ENCODE measurements at places on chromosomes 4 and X.

DNA sequence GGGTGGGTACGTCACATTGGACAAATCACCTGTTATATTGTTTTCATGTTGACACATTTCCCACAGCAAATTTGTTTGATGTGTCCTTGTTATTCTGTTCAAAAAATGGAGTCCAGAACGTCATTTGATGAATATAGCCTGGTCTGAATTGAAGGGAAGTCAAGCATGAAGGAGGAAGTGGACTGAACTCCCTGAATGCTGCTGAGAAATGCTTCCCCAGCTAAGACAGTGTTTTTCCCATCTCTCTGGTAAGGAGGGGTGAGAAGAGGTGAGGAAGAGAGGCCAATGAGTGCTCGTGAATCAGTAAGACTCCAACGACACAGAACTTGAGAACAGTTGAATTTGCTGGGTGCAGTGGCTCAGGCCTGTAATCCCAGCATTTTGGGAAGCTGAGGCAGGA, 127.4 kb downstream of the RBM47 start:
- no peak for DNase-seq

DNA sequence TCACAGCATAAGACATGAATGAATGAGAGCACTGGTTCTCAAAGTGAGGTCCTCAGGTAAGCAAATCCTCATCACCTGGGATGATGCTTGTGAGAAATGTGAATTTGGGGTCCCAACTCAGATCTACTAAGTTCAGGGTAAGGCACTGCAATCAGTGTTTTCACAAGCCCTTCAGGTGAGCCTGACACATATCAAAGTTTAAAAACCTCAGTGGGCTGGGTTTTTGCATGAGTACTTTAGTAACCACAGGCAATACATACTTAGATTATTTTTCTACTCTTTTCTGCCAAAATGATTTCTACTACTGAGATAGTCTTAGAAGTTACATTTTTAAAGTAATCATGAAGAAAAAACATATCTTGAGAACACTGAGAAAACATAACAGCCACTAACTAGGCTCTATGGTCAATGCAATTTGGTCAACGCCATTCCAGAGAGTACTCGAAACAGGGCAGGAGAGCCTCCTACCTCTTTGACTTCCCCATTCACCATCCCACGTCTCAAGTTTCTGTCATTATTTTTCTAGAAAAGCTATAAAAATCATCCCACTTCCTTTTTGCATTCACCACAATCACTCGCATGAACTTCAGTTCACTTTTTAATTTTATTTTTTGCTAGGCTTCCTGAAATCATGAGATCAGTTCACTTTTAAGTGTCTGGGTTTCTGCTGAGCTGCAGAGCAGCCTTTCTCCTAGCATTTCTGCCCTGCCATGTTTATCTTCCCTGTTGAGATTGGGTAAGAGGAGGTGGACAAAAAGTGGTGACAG, 73.8 kb downstream of the MFAP3L start:
- no peak for DNase-seq

GRCh38 chrX:48451708-48452107, 18.4 kb downstream of the SLC38A5 start:
- no peak for DNase-seq

GRCh38 chrX:107654872-107655761, 26.8 kb downstream of the PRPS1 start:
- no peak for DNase-seq

- DNase-seq: no peak
Observed at GRCh38 chr4:79413886-79414285, 5.9 kb upstream of the GK2 start.

GRCh38 chr4:170589597-170590191, 499.9 kb upstream of the AADAT start:
- DNase-seq: no peak

GRCh38 chr4:8913858-8914460, 42.3 kb upstream of the HMX1 start:
- DNase-seq: peak; percentile 15

- no peak for DNase-seq
Observed at GRCh38 chrX:120429776-120430540, 39.1 kb downstream of the LAMP2 start.

- no peak for DNase-seq
Observed at GRCh38 chrX:79182616-79183015, 38.1 kb downstream of the GPR174 start.

- DNase-seq: no peak
Observed at GRCh38 chr4:42709392-42710065, 52.6 kb upstream of the ATP8A1 start.

- no peak for DNase-seq
Observed at GRCh38 chrX:74160816-74161215, 143.2 kb upstream of the ZCCHC13 start.

GRCh38 chr4:55682295-55682694, 46.2 kb upstream of the NMU start:
- DNase-seq: no peak

DNA sequence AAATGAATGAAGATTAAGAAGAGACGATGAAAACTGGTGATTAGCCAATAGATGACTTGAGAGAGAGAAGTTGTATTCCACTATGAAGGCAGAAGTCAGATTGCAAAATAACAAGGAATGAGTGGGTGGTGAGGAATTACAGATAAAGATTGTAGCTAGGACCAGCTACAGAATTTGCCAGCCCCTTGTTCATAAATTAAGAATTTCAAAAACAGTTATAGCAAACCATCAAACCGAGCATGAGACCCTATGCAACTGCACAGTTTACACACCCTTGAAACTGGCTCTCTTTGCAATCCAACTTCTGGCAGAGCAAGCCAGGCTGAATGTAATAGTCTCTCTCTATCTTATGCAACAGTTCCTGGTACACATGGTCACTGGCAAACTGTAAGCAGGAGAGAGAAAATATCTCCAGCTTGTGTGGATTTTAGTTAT, 35.2 kb downstream of the STAP1 start:
- no peak for DNase-seq

DNA sequence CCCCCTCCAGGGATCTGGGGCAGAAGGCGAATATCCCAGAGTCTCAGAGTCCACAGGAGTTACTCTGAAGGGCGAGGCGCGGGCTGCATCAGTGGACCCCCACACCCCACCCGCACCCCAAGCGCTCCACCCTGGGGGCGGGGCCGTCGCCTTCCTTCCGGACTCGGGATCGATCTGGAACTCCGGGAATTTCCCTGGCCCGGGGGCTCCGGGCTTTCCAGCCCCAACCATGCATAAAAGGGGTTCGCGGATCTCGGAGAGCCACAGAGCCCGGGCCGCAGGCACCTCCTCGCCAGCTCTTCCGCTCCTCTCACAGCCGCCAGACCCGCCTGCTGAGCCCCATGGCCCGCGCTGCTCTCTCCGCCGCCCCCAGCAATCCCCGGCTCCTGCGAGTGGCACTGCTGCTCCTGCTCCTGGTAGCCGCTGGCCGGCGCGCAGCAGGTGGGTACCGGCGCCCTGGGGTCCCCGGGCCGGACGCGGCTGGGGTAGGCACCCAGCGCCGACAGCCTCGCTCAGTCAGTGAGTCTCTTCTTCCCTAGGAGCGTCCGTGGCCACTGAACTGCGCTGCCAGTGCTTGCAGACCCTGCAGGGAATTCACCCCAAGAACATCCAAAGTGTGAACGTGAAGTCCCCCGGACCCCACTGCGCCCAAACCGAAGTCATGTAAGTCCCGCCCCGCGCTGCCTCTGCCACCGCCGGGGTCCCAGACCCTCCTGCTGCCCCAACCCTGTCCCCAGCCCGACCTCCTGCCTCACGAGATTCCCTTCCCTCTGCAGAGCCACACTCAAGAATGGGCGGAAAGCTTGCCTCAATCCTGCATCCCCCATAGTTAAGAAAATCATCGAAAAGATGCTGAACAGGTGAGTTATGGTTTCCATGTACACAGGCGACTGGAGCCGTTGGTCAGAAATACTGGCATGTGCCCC, at the start of gene CXCL1:
TSS of gene CXCL1 (plus strand) at position 264 of the 926 bp plus-strand sequence. CDS start at position 342, 78 bp downstream.
- peak; percentile 55 for DNase-seq

- no peak for DNase-seq
Observed at GRCh38 chr4:19905024-19905423, 346.7 kb upstream of the SLIT2 start.

- DNase-seq: no peak
Observed at GRCh38 chr4:77488882-77489281, 116.7 kb upstream of the CXCL13 start.

Measured in left lobe of liver (tissue), 2 donors.